Endothelial cell of umbilical vein (primary cell): ENCODE measurements at places on chromosomes 3 and 15. TPM values are rescaled to one million over a fixed set of nuclear protein-coding genes. Genes with fewer than 3 reads are reported as not detected.

Gene ADAMTS17
- total RNA-seq = not detected in 2 replicates

GRCh38 chr3:78706906-78707523 lies 1060.8 kb downstream of the ROBO1 start:
- no peak for DNase-seq

- DNase-seq = peak; percentile 91
Observed at GRCh38 chr15:57861815-57862586, 155.5 kb downstream of the POLR2M start.

- no peak for DNase-seq
Observed at GRCh38 chr15:43277231-43277823, 10.6 kb upstream of the TGM5 start.

Gene MOBP
- total RNA-seq = 0.44 and 2.0 TPM in 2 replicates

Gene CCDC9B
- total RNA-seq = 46.0 and 47.3 TPM in 2 replicates

Gene SOX14
- total RNA-seq = not detected in 2 replicates

Gene CAMK1
- 23.5 and 25.7 TPM in 2 replicates for total RNA-seq

Gene SOX2
- total RNA-seq = 0.13 TPM in 1 of 2 replicates, not detected in the other

DNA sequence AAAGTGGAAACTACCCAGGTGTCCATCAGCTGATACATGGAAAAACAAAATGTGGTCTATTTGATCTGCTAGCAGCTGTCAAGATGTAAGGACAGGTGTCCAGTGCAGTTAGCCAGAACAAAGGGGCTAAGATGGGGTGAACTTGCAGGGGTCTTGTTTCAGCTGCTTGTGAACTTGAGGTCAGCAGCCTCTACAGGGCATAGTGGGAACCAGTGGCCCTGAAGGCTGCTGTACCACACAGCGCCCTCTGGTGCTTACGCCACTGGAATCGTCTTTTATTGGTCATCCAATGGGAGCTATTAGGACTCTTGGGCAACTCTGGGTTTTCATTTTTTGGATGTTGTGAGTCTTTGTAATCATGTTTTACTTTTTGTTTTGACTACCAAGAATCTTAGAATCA lies 62.2 kb upstream of the CTSH start:
- peak; percentile 41 for DNase-seq

Gene KATNBL1
- total RNA-seq = 56.8 and 57.9 TPM in 2 replicates

DNA sequence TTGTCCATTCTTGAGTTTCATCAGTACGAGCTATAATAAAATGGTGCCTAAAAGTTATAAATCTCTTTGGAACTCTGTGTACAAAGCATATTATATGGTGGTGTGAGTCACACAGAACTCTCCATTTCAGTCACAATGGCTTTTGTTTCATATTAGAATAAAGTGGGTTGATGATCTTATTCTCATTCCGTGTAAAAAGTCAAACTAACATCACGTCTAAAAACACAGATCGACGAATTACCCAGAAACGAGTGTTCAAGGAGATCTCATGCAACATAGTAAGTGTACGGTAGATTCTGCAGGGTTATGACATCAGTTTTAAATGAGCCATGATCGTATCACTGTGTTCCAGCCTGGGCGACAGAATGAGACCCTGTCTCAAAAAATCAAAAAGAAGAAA lies 122.4 kb downstream of the FOXP1 start:
- DNase-seq = no peak

Gene TRANK1
- 8.0 and 14.4 TPM in 2 replicates for total RNA-seq

DNA sequence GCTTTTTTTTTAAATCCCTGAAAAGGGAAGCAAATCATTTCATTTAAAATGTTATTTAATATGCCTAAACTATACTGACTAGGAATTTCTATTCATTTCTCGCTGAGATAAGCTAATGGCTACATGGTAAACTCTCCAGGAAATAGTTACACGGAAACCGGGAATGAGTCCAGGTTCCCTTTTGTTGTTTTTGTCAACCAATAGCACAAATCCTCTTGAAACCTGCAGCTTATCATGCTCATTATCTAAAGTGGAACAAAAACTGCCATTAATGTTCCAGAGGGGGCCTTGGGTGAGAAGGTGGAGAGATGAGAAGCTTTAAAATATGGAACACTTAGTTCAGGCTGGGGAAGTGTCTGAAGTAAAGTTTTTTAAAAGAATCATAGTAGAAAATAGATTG lies 113.5 kb upstream of the ALCAM start:
- DNase-seq = peak; percentile 92

Gene MYL3
- total RNA-seq = not detected in 2 replicates
